ENCODE measurements at places on chromosomes 11 and 22.

- no peak for DNase-seq
Observed at GRCh38 chr22:32622004-32622743, 147.6 kb downstream of the FBXO7 start.

GRCh38 chr11:59261150-59261549, 48.4 kb upstream of the MPEG1 start:
- peak; percentile 77 for DNase-seq

DNA sequence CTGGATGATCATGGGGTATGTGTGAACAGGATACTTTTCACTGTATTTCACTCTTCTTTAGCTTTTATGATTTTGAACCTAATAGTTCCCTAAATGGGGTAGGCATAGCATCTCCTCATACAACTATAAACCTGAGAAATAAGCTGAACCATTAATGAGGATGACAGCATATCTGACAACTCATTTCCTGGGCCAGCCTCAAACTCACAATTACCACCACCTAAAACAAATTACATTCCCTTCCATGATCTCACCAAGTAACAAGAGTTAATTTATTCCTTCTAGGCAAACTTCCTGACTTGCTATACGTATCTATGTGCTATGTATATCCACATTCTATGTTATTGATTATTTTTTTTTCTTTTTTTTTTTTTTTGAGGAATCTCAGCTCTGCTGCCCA, 23.0 kb downstream of the SIK3 start:
- DNase-seq = no peak

DNA sequence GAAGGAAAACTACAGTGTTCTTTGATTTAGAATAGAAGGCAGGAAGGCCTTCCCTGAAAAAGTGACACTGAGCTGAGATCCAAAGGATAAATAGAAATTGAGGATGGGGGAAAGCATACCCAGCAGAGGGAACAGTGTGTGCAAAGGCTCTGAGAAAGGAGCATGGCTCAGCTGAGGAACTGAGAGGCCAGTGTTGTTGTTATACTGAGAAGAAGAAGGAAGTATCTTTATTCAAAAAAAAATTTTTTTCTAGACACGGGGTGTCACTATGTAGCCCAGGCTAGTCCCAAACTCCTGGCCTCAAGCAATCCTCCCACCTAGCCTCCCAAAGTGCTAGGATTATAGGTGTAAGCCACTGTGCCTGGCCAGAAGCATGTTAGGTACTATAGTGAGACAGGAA, 3.5 kb upstream of the PIK3C2A start:
- DNase-seq = no peak

DNA sequence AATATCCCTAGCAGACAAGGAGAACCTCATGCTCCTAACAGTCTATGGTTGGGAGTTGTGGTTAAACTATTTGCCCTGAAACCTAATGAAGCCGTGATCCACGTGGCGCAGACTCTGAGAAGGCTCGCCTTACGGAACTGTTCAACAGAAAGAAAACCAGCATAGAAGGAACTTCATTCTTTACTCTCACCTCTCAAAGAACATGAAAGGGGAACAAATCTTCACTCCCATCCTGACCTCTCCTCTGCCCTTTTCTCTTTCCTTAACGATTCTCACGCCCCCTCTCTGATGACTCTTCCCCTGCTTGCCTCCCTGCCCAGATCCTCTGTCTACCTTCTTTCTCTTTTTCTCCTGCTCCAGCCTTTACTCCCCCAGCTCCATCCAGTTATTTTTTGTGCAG, 54.2 kb downstream of the IRAG1 start:
- DNase-seq = no peak

- DNase-seq = no peak
Observed at GRCh38 chr11:19218216-19218615, 16.4 kb upstream of the CSRP3 start.

DNA sequence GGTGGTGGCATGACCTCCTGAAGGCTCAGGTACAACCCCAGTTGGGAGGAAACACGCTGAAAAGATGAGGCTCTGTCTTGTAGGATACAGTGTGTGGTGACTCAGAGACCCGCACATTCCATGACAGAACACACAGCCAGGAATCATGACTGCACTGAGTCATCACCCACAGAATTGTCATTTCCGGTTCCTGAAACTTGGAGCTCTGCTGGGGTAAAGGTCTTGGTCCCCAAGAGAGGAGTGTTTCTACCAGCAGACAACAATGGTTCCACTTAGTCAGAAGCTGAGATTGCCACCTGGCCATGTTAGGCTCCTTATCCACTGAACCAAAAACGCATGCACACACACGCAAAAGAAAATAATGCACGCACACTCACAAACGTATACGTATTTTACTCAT, 31.5 kb upstream of the CYB5R3 start:
- no peak for DNase-seq

DNA sequence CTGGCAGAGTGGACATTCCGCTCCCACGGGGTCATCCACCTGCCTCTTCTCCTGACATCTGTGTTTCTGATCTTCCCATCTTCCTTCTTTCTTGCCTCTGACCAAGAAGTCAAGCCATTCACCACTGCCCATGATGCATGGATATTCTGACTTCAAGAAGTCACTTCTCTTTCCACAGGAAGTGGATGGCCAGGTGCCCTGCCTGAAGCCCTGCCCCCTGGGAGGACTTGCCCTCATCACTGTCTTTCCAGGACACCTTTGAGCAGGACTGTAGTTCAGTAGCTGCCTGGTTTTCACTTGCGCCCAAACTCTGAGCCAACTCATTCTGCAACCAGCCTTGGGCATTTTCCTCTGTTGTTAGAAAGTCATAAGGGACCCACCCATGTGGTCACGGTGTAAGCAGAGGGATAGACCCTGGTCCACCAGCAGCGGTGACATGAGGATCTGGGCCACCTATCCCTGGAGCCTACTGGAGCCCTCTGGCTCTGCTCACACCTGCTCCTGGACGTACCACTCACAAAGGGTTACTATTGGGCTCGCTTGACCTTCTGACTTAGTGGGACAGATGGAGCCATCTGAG, 6.9 kb downstream of the CYTH4 start:
- DNase-seq = no peak

- DNase-seq = no peak
Observed at GRCh38 chr11:11189506-11189905, 163.5 kb downstream of the CSNK2A3 start.

- DNase-seq = no peak
Observed at GRCh38 chr11:44866286-44866685, 84.4 kb downstream of the TP53I11 start.

DNA sequence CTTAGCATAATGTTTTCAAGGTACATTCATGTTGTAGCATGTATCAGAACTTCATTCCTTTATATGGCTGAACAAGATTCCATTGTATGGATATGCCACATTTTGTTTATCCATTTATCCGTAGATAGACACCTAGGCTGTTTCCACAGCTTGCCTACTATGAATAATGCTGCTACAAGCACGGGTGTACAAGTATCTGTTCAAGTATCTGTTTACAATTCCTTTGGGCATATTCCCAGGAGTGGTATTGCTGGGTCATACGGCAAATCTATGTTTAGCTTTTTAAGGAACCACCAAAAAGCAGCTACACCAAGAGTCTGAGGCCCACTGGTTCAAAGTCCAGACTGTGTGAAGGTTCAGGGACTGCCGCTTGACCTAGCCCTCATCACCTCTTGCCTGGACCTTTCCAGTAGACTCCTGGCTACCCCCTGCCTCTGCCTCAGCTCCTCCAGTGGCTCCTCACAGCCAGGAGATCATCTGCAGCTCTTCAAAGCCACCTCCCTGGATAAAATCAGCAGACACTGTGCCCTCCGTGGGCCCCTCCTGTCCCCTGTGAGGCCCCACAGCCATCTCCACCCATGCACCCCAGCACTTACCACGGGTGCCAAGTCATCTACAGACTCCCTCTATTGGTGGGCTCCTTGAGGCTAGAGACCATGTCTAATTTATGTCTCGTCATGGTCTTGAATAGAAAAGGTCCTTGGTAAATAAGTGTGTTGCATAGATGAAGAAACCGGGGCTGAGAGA, 160.3 kb downstream of the MN1 start:
- no peak for DNase-seq

DNA sequence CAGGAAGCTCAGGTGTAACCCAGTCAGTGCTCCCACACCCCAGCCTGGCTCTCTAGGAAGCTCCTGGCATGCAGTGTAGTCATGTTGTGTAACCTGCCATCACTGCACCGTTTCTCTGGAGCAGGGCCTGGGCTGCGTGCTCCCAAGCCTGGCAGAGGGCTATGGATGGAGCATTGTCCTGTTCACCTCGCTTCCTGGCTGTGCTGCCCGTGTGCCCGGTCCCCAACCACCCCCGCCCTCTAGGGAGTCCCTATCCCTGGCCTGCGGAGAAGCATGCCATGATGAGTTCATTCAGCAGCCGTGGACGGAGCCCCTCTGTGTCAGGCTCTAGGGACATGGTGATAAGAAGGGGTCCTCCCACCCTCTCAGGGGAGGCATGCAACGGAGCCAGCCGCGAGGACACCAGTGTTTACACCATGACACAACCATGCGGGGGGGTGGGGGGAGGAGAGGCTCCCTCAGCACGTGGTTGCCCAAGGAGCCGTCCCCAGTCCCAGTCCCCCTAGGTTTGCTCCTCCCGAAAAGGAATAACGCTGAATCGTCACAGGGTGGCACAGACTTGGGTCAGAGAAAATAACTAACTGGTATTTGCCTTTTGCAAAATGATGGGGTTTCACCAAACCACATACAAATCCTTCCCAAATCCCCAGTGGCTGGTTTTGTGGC, 73.1 kb downstream of the FBLN1 start:
- no peak for DNase-seq

GRCh38 chr11:74559934-74560309, 32.5 kb upstream of the POLD3 start:
- DNase-seq = no peak

GRCh38 chr11:123145661-123146060, 49.4 kb downstream of the CLMP start:
- no peak for DNase-seq

GRCh38 chr11:124740277-124740882, 638 bp downstream of the NRGN start:
- DNase-seq = no peak

- DNase-seq = no peak
Observed at GRCh38 chr22:22842085-22842484, 45.5 kb upstream of the IGLL5 start.

DNA sequence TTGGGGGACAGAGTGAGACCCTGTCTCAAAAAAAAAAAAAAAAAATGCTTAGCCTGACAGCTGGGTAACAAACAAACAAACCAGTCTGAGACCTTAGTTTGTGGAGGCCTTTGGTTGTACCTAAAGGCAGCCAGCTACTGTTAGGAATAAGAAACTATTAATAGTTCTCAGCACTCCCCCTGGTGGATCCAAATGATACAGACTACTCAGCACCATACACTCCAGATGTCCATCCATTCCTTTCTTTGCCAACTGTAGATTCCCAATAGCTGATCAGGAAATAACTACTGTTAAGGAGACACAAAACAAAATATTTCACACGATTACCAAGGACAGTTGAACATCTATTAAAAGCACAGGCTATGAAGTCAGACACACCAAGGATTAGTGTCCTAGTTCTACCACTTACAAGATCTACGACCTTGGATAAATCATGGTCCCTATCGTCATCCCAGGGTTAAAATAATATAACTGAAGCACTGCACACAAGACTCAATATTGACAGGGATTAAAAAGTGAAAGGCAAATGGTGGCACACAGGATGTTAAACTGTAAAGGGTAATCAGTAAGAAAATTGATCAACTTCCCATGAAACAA, 17.2 kb downstream of the CLDN25 start:
- DNase-seq = peak; percentile 34

GRCh38 chr11:16783321-16783801, 44.9 kb downstream of the C11orf58 start:
- DNase-seq = no peak

DNA sequence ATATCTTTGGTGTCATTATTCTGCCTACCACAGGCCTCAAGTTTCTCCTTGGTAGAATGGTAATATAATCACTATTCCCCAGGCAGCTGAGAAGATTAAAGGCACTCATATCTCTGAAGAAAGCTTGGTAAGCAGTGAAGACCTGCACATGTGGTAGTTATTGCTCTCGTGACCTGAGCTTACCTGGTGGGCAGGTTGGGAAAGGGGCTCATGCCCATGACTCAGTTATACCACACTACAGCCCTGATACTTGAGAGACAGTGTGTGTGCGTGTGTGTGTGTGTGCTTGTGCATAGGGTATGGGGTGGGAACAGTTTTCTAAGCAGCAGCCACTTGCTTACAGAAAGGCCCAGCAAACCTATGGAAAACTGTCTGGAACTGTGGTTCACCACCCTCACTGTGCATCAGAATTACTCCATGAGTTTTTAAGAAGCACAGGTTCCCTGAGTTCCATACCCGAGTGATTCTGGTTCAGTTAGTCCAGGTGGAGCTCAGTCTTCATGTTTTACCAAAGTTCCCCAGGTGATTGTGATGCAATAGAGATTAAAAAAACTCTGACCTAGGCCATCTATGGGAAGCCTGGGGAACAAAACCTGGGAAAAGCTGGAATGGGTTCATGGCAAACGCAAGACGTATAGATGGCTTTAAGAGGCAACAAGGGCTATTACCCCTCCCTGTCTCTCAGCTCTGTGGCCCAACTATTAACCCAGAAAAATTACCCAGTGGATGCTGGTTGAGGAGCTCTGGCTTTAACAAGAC, 79.0 kb upstream of the ZBED5 start:
- no peak for DNase-seq
